ENCODE measurements at places on chromosomes 7 and 10. TPM values are rescaled to one million over a fixed set of nuclear protein-coding genes. Genes with fewer than 3 reads are reported as not detected.
A peak's percentile ranks its signal among the peaks of the same experiment; 100 is the strongest.

GRCh38 chr7:128409596-128410450 is at the start of gene IMPDH1:
Gene IMPDH1, minus strand, starts transcription at chr7:128409982. Its CDS starts 81 bp downstream, at chr7:128409901.
- DNase-seq = peak; percentile 95

- no peak for DNase-seq
Measured at GRCh38 chr10:76915316-76915715, 722.3 kb downstream of the KCNMA1 start.

- DNase-seq = peak; percentile 94
Measured at GRCh38 chr10:80158598-80159127, 26.1 kb downstream of the PLAC9 start.

DNA sequence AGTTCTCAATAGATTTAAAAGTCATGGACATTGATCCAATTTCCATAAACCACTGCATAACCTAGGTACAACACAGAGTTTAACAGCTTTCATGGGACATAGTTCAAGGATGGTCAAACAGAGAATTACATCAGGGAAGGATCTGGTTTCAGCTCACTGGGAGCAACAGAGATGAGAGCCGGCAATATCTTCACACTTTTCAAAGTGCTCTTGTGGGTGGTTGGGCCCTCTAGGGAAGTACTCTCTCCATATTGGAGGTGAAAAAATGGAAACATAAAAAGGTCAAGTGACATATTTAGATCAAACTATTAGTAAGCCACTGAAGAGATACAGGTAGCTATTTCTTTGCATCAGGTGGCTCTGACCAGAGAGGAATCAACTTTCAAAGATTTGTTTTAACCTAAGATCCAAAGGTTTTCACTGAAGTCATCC is 61.8 kb upstream of the LRRN3 start:
- no peak for DNase-seq

- DNase-seq = no peak
Measured at GRCh38 chr10:79910344-79910743, 38.6 kb downstream of the SFTPD start.

DNA sequence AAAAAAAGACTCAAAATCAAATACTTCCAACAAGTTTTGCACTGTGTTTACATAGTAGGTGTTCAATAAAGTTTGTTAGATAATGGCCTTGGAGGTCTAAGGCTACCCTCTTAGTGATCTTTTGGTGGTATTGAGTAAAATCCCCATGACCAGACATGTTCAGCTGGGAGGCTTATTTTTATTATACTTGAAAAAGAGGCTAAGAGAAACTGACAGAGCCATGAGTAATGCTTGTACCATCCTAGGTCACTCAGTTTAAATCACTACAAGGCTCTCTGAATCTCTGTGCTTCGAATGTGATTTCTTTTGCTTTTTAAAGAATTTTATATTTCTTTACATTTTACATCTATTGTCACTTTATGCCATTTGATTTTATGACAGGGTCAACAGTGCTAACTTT is 90.5 kb downstream of the TWIST1 start:
- no peak for DNase-seq

GRCh38 chr10:11993834-11994468 is 48.7 kb downstream of the UPF2 start:
- DNase-seq = no peak

- no peak for DNase-seq
Measured at GRCh38 chr10:35889971-35890675, 248.0 kb upstream of the FZD8 start.

DNA sequence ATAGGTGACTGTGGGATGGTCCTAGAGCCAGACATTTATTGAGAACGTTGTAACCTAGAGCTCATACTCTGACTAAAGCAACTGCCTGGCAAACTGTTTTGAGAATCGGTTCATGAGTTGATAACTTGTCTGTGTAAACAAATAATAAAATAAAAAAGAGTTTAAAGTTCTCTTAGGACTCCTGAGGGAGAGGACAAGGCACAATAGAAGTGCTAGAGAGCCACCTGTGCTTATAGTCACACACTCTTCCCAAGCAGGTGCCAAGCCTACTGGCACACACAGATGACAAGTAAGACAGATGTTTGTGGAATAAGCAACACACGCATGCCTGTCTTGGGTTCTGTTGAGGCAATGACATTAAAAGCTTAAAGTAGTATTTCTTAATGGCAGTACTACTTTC is 7.9 kb downstream of the EDRF1 start:
- DNase-seq = no peak

- DNase-seq = no peak
Measured at GRCh38 chr10:49010295-49010694, 70.7 kb upstream of the LRRC18 start.

DNA sequence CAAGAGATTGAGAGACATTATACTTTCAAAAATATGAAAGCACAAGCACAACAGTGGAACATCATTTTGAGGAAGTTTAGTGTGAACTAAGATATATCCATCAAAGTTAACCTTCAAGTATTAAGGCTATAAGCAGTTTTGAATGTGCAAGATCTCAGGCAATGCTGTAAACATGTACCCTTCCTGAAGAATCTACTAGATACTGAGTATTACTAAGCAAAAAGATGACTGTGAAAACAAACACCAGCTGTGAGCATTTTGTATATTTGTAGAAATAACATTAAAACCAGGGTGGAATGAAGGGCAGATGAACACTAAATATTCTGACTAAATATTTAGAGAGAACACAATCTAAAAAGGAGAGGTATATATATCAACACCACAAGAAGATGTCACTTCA is 41.3 kb upstream of the ADRA2A start:
- DNase-seq = no peak

DNA sequence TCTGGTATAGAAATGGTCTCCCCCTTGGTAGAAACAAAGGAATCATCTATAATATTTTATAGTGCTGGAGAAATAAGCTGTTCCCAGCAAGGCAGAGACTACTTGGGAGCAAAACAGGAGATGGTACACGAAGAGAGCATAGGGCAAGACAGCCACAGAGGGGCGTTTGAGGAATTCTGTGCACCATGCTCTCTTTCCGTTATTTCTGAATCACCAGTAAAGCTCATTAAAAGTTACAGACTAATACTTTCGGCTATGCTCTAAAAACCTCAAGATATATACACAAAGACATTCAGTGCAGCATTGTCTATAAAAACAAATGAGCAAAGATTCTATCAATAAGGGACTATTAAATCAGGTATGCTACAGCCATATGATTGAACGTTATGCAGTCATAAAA is 68.5 kb upstream of the FHIP2A start:
- no peak for DNase-seq

GRCh38 chr7:141456298-141456697 is 94.9 kb upstream of the AGK start:
- no peak for DNase-seq

DNA sequence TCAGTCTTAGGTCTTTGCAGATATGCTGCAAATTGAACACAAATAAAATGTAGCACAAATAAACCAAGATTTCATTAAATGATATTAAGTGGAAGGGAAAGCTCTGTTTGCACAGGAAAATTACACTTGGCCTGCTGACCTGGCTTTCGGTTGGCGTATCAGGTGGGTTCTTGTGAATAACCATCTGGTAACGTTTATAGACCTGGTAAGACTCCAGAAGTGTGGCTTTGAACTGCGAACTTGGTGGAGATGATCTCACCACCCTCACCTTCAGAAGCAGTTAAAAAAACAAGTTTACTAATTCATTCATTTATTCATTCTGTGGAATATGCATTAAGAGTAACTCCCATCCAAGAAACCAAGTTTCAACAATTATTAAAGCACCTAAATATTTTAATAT is 28.1 kb downstream of the ATE1 start:
- DNase-seq = no peak

GRCh38 chr10:24239289-24240040 is 30.5 kb downstream of the KIAA1217 start:
- DNase-seq = no peak

- no peak for DNase-seq
Measured at GRCh38 chr7:155744971-155745683, 67.1 kb downstream of the SHH start.

- DNase-seq = no peak
Measured at GRCh38 chr10:48705401-48705938, 20.8 kb downstream of the WDFY4 start.

The HPSE2 gene
- total RNA-seq = not detected
